Thyroid gland (tissue), 4 donors: ENCODE measurements at places on chromosomes 2 and 18.

DNA sequence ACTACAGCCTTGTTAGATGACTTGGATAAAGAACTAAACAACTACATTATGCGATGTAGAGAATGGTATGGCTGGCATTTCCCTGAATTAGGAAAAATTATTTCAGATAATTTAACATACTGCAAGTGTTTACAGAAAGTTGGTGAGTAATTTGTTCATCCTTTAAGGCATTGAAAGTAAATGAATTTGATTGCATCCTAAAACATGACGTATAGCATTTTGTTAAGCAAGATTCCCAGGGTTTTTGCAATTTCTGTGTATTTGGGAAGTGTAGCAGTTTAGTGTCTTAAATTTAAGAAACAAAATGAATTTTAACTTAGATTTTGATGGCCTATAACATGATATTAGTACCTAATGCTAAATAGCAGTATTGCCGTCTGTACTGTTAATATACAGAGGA, 24.8 kb downstream of the NOP58 start:
- DNase-seq: no peak

GRCh38 chr2:120710256-120710655, 25.4 kb upstream of the GLI2 start:
- no peak for DNase-seq

DNA sequence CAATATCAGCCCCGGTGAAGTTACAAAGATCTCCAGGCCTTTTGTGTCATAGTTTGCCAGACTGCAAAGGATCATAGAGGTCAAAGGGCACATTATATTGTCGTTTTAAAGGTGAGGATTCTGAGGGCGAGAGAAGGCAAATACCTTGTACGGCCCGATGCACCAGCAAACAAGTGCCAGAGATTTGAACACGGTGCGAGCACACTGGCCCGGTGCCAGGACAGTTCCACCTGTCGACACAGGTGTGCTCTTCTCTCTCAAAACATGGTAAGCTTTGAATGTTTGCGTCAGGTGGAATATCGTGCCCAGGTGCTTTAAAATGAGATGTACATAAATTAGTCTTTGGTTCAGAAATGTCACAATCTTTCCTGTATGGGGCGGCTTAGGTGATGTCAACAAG, 776.1 kb upstream of the ID2 start:
- peak; percentile 64 for DNase-seq

DNA sequence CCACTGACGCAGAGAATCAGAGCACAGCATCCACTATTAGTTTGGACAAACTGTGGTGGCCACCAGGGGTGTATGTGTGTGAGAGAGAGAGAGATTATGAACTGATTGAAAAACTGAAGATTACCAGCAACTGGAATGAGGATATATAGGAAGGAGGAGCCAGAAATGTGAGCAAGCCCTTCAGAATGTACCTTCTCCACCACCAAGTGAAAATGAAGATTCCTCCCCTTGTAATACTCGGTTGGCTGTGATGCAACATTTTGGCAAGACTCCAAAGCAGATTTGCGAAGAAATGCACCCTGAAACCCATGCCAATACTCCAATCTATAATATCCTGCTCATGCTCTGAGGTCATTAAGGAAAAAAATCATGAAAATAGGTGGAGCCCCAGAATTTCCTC, 121.2 kb upstream of the SLC35G4 start:
- DNase-seq: no peak

- peak; percentile 9 for DNase-seq
Measured at GRCh38 chr2:179987916-179988315, 19.2 kb downstream of the CWC22 start.

- DNase-seq: no peak
Measured at GRCh38 chr2:2182551-2183071, 148.5 kb downstream of the MYT1L start.

- DNase-seq: no peak
Measured at GRCh38 chr18:7524786-7525185, 42.3 kb upstream of the PTPRM start.
